Peyer's patch (tissue), 4 donors: ENCODE measurements at places on chromosomes 11 and 22. TPM values are rescaled to one million over a fixed set of nuclear protein-coding genes. Genes with fewer than 3 reads are reported as not detected.

DNA sequence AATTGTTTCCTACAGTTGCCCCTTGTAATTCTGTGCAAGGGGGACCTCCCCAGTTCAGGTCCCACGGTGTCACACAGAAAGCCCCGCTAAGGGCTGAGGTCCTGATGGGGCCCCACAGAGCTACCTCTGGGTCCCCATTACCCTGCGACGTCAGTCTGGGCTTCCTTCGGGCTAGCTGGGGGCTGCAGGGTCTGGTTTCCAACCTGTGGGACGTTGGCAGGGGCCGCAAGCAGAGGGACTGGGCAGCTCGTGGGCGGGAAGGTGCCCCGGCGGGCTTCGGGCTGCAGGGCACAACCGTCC, 698 bp downstream of the SLC37A4 start:
- no peak for DNase-seq

FBLN1 gene
- total RNA-seq, result 144 TPM

GRCh38 chr11:130411223-130411622, 17.2 kb downstream of the ADAMTS8 start:
- no peak for DNase-seq

- DNase-seq, result no peak
Measured at GRCh38 chr11:68396516-68396915, 64.0 kb upstream of the PPP6R3 start.

DNA sequence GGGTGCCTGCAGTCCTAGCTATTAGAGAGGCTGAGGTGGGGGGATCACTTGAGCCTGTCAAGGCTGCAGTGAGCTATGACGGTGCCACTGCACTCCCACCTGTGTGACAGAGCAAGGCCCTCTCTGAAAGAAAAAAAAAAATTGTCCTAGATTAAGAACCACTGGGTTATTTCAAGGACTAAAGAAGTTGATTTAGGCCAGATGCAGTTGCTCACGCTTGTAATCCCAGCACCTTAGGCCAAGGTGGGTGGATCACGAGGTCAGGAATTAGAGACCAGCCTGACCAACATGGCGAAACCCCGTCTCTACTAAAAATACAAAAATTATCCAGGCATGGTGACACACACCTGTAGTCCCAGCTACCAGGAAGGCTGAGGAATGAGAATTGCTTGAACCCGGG, 129.0 kb downstream of the MRTFA start:
- no peak for DNase-seq

TOB2 gene
- total RNA-seq, result 76.5 TPM

PGGHG gene
- total RNA-seq, result 284 TPM

DNA sequence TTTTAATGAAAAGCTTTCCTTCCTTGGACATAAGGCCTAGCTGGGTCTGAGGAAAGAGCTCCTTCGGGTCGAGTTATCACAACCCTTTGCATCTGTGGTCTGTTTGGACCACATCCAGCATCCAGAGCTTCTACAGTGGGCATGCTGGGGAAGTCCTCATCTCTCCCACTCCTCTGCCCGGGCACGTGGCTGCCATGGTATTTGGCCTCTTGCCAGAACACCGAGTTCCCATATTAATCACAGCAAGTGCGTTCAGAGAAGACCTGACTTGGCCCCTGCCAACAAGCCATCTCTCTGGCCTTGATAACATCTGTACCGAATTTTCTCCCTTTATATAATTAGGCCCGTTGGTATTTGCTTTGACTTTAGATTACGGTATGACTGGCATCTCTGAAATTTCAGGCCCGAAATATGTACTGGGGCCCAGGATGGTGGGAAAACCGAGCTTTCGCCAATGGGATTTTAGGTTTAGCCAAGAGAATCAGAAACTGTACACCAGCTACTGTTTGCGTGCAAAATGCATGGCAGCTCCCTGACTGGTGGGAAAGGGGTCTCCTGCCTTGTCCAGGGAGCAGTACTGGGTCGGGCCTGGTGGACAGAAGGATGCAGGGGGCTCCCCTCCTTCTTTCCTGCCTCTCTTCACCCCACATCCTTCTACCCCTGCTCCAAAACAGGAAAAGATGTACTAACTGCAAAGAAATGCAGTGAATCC, 90.0 kb downstream of the MICAL2 start:
- DNase-seq, result no peak

DNA sequence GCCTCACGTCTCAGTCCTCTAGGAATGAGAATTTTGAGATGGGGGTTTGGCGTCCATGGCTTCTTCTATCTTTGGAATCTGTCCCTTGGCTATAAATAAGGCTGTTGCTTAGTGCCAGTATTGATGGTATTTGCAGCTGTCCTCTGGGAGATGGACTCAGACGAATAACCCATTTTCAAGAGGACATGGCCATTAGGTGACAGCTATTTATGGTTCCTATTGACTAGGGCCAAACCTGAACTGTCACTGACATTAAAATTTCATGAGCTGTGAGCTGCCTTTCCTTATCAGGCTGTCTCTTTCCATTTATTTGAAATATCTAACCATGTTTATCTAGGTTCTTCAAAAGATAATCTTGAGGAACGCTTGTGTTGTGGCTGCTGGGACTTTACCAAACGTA, 92.7 kb downstream of the NAV2 start:
- DNase-seq, result no peak

OR8G5 gene
- total RNA-seq, result not detected

MMP27 gene
- total RNA-seq, result 0.40 TPM

C1QTNF5 gene
- 10.3 TPM for total RNA-seq

- no peak for DNase-seq
Measured at GRCh38 chr11:117961896-117962295, 24.3 kb upstream of the IL10RA start.

GRCh38 chr11:100978442-100978841, 151.2 kb downstream of the PGR start:
- DNase-seq, result no peak

DNA sequence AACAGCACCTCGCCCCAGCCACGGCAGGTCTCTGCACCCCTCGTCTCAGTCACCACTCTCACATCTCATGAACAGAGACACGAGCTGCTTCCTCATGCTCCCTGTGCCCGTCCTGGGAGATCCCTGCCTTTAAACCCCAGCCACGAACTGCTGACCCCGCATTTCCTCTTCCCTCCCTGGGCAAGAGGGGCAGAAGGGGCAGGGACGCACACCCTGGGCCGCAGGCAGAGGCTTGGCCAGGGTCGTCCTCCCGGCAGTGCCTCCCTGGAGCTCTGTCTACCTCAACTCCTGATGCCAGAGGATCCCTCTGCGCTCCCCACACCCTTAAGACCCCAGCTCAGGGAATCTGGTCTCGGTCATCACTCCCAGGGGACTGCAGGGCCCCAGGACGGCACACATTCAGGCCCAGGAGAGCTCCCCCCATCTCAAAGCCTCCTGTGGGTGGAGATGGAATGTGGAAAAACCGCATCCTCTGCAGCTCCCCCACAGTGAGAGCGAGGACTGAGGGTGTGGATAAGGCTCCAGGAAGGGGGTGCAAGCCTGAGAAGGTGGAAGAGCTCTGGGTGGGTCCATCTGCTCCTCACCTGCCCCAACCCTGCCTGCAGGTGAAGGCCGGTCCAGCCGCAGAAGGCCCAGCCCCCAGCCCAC, 1.2 kb downstream of the BID start:
- DNase-seq, result no peak

- DNase-seq, result no peak
Measured at GRCh38 chr11:30608534-30608933, 22.4 kb upstream of the MPPED2 start.
